Activated T-helper 1 cell treated with anti-CD3 and anti-CD28 coated beads, Interleukin-2, amount 50 U/mL, for 16 hours (primary cell): ENCODE measurements at places on chromosomes 2 and 18.

DNA sequence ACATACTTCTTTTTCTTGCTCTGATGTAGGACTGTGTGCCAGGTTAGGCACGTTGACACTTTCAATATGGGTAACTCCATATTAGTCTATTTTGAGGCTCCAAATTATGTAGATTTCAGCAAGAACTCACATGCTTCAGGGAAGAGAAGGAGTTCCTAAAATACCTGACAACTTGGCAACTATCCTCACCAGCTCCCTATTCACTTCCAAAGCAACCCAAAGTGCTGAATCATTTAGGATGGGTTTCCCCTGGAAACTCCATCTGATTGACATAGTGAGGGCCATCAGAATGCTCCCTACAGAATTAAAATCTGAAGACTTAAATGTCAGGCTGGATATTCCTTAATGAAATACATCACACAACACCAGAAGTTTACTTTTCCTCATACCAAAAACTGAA is 32.5 kb upstream of the NFU1 start:
- DNase-seq = no peak

- DNase-seq = no peak
Observed at GRCh38 chr2:88199912-88200682, 30.0 kb downstream of the THNSL2 start.

DNA sequence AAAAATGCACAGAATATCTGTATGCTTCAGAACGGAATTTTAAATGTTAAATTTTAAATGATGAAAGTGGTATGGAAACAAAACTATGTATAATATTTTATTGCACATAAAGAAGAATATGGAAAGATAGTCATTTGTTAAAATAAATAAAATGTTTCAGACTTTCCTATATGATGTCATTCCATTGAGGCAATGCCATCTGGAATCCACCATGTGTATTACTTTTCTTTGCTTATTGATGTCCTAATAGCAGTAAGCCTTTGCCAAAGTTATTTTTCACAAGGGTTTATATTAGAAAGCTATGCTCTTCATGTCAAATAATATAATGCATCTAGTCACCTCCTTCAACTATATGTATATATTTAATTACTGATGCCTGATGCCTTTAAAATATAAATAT is 601.6 kb upstream of the PKDCC start:
- DNase-seq = no peak

- no peak for DNase-seq
Observed at GRCh38 chr2:24412812-24413211, 52.5 kb upstream of the ITSN2 start.

DNA sequence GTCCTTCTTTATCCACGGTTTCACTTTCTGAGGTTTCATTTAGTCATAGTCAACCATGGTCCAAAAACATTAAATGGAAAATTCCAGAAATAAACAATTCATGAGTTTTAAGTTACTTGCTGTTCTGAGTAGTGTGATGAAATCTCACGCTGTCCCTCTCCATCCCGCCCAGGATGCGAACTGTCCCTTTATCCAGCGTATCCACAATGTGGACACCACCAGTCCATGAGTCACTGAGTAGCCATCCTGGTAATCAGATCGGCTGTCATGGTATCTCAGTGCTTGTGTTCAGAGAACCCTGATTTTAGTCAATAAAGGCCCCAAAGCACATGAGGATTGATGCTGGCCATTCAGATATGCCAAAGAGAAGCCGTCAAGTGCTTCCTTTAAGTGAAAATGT is 3.7 kb downstream of the SP140L start:
- no peak for DNase-seq

- DNase-seq = no peak
Observed at GRCh38 chr18:63881851-63882250, 5.7 kb upstream of the SERPINB2 start.

GRCh38 chr2:226772389-226773179 is 27.0 kb downstream of the IRS1 start:
- DNase-seq = no peak

DNA sequence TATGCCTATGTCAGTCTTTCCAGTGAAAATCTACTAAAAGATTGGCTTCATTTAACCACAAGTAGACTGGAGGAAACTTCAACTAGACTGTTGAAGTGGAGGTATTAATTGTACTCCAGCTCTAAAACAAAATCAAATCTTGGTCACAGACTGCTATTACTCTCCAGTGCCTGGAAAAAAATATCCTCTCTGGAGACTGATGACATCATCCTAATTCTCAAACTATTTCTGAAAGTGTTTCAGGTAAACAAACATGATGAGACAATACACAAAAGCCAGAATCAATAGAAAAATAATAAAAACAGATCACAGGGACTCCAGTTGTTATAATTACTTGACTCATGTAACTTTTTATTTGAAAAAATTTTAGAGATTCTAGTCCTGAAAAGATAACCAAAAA is 87.7 kb upstream of the MYO3B start:
- DNase-seq = no peak

- DNase-seq = no peak
Observed at GRCh38 chr18:1797235-1797634, 774.1 kb downstream of the METTL4 start.

GRCh38 chr18:42654556-42654955 is 460.9 kb downstream of the RIT2 start:
- no peak for DNase-seq

- DNase-seq = no peak
Observed at GRCh38 chr2:45394216-45394615, 216.9 kb downstream of the SRBD1 start.

DNA sequence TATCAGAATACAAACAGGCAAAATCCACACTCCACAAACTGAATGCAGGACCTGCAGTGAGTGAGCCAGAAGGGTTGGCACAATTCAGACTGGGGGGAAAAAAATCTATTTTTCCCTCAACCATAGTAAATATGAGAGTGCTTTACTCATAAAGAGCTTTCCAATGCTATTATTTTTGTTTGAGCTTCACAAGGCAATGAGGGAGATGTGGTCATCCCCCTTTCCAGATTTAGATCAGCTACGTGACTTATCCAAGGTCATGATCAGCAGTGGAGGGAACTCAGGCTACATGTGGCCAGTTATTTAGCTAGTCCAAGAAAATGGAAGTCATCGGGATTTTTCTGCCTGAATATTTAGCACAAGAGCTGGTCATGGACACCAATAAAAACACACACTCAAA is 120.4 kb upstream of the KLF7 start:
- DNase-seq = no peak

DNA sequence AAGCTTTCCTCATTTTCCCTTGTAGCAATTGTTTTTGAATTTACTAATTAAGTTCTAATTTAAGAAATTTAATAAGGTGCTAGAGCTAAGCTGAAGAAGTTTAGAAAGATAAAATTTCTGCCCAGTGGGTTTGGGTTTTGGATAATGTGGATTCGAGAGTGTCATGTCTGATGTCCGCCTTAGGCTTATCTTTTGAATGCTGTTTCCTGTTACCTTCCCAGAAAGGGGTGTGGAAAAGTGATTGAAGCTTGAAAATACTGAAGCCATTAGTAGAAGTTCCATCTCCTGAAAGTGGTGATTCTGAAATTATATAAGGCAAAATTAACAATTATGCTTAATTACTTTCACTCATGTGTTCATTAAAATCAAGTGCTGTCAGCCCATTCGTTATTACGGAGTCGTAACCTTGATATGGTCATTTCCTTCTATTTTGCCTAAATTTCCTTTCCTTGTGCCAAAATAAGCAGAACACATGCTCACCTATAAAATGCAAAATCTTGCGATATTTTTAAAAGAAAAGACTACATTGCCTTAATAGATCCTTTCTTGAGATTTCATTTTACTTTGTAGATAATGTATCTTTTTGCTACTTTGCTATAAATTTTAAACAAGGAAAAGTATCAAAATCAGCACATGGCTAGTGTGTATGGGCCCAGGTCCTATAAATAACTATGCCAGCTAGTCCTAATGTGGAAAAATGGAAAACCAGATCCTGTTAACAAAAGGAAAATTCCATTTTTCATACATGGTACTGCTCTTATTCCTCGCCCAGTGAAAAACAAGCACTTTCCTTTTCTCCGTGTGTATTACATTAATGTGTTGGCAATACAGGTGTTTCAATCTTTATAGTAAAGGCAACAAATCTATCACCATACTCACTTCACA is 97.3 kb downstream of the ICOS start:
- DNase-seq = no peak

GRCh38 chr18:60503199-60503598 is 130.6 kb upstream of the MC4R start:
- DNase-seq = no peak

- no peak for DNase-seq
Observed at GRCh38 chr2:24579053-24579803, 88.2 kb downstream of the NCOA1 start.

DNA sequence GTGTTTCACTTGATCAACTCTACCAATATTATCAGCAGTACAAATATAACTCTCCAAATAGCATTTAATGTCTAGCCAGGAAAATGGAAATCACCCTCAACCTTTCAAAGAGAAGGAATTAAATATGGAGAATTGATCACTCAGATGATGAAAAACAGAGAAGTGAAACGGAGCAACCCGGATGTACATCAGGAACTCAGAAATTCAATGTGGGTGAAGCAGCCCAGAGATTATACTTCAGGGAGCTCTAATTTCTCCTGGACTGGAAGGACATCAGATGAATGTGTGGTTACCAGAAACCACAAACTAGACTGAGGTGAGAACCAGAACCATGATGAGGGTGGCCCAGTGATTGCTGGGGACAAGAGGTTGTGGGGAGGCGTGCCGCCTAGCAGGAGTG is 35.5 kb upstream of the COBLL1 start:
- DNase-seq = no peak

DNA sequence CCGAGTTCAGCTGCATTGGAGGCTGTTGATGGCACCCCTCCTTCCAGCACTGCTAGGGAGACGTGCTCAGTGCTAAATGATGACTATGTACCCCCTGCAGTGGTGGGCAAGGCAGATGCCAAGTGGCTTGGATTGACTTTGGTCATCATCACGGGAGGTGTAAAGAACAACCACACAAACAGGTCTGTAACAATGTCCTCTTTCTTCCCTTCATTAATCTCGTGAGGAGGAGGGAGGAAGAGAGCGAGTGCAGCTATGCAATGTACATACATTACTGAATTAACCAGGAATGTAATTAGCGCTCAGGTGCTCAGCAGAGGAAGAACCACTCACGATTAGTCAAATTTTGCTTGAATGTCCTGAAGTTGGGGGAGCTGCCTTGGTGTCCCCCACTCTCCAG is 173.9 kb upstream of the SKOR2 start:
- DNase-seq = no peak

DNA sequence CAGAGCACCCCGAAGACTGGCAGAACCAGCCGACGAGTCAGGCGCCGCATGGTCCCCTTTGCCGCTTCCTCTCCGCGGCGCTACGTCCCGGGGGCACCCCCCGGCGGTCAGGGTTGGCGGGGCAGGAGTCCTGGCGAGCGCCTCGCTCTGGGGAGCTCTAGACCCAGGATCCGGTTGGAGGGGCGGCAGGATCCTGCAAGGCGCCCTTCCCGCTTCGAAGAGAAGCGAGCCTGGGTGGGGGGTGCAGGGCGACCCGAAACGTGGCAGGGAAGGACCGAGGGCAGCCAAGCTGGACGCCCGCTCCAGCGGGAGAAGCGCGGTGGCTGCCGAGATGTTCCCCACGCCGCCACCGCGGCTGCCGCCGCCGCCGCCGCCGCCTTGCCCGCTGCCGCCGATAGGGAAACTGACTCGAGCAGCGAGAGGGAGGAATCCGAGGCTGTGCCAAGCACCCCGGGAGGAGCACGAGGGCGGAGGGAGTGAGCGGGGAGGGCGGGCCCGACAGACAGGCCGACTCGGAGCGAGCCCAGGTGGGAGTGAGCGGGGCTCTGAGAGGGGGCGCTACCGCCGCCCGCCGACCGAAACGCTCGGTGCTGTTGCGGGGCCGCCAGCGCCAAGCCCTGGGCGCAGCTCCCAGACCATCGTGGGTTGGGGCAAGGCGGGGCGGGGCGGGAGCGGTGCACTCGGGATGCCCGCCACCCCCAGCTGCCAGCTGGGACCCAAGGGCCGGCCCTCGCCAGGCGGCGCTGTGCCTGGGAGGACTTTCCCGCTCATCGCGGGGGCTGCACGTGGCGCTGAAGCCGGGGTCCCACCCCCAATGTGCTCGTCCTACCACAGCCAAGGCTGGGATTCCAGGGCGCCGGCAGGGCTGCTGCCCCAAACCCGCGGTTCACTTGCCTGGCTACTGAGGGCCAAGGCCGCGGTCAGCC is at the start of gene GALNT14:
Gene GALNT14, minus strand, starts transcription at position 404 of the 926 bp plus-strand sequence. Its CDS starts 354 bp downstream, at position 50.
- no peak for DNase-seq

DNA sequence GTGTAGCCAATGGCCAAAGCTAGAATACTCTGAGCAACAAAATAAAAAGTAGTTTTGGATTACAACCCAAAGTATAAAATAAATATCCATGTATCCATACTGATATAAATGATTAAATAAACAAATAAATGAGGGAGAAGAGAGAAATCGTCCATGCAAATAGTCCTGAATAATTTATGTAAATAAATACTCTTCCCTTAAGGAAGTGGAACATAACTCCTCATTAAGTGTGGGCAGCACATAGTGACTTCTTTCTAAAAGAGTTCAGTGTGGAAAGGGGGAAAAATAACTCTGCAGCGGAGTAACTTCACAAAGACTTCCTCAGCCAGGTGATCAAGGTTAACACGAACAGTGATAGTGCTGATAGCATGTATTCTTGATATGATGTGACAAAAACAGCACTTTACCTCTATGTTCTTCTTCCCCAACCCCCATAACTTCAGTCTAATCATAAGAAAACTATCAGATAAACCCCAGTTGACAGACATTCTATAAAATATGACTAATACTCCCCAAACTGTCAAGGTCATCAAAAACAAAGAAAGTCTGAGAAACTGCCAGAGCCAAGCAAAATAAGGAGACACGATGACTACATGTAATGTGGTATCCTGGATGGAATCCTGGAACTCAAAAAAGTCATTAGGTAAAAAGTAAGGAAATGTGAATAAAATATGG is 30.7 kb downstream of the METTL8 start:
- no peak for DNase-seq

GRCh38 chr2:5660591-5660990 is 31.6 kb upstream of the SOX11 start:
- DNase-seq = no peak

GRCh38 chr2:120692691-120693090 is 43.0 kb upstream of the GLI2 start:
- no peak for DNase-seq

DNA sequence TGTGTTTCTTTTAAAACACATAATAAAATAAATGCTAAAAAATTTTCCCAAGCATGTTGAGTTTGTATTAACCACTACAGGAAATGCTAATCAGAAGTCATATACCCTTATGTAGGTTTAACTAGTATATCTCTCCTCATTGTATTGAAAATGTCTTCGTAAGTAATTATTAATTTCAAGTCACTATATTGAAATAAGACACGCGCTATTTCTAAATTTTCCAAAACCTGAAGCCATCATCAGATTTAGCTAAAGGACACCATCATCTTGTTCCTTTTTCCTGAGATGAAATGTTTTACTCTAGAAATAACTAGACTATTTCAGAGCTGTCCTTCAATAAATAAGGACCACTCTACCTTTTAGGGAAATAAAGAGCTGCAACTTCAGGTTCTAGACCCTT is 78.9 kb downstream of the LPIN2 start:
- DNase-seq = no peak

GRCh38 chr18:43662657-43663056 is 385.4 kb upstream of the SYT4 start:
- no peak for DNase-seq
